ENCODE measurements at places on chromosomes 4 and X.

DNA sequence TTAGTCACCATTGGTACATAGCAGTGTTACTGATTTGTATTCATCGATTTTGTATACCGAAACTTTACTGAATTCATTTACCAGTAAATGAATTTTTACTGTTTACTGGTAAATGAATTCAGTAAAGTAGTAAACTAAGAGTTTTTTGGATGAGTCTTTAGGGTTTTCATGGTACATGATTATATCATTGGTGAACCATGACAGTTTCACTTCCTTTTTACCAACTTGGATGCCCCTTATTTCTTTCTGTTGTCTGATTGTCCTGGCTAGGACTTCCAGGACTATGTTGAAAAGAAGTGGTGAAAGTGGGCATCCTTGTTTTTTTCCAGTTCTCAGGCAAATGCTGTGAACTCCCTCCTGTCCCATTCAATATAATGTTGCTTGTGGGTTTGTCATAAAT lies 494.9 kb downstream of the GALNTL6 start:
- DNase-seq, result no peak

- DNase-seq, result peak; percentile 65
These were observed 93.3 kb downstream of the ANXA3 start for GRCh38 chr4:78644744-78645330.

- DNase-seq, result no peak
These were observed 119.2 kb downstream of the SCLT1 start for GRCh38 chr4:128974136-128974581.

- DNase-seq, result no peak
These were observed 16.7 kb upstream of the AREG start for GRCh38 chr4:74428276-74428675.

DNA sequence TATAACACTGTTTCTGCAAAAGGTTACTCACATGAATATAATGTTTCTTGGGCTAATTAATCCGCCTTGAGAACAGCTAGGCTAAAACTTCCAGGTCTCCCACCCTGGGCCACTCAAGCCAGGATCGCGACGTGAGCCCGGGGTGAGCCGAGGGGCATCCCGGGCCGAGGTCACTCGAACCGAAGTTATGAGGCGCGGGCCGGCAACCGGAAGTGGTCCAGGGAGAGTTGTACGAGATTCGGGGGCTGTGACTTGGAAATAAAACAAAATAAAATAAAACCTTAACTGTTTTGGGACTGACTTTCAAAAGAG lies 317 bp downstream of the CMC4 start:
- DNase-seq, result no peak

GRCh38 chrX:154115750-154116149 lies 18.2 kb upstream of the MECP2 start:
- DNase-seq, result no peak

DNA sequence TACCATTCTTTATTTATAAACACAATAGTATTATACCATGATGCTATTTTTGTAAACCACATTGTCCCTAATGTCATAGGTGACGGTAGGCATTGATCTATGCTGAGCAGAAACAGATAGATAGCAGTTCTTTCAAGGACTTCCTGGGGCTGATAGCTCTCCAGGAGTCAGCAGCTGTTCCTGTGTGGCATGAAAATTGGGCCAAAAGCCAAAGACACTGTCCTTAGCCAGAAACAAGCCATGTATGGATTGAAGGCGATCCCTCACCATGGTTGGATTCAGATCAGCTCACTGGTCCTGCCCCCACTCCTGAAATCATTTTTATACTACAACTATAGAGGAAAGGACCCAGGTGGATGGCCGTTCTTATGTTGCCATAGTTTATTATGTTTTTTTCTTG lies 53.6 kb downstream of the DDX60 start:
- no peak for DNase-seq

GRCh38 chrX:107551546-107551945 lies 76.8 kb upstream of the PRPS1 start:
- no peak for DNase-seq

- no peak for DNase-seq
These were observed 4.3 kb upstream of the UNC5C start for GRCh38 chr4:95552942-95553550.

- peak; percentile 93 for DNase-seq
These were observed 27.3 kb upstream of the CHRNA9 start for GRCh38 chr4:40307627-40308497.

- no peak for DNase-seq
These were observed 435.5 kb downstream of the DTHD1 start for GRCh38 chr4:36716874-36717273.

- no peak for DNase-seq
These were observed 239.6 kb upstream of the FAM47A start for GRCh38 chrX:34371754-34372153.

- DNase-seq, result no peak
These were observed 515.1 kb upstream of the ZFP42 start for GRCh38 chr4:187480146-187481145.

DNA sequence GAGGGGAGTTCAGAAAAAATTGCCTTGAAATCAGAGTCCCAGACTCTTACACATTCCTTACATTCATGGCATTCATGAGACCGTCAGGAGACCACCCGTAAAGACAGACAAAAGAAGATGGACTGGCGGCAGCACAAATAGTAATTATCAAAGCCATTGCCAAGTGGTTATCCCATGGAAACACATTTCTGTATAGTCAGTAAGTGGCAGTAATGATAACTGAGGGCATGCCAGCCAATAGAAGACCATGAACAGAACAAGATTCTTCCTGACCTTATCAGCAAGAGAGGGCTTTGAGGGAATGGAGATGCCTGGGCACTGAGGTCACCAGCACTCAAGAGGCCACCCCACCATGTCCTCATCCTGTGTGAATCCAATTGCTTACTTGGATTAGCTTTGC lies 121.7 kb upstream of the HCCS start:
- DNase-seq, result no peak

DNA sequence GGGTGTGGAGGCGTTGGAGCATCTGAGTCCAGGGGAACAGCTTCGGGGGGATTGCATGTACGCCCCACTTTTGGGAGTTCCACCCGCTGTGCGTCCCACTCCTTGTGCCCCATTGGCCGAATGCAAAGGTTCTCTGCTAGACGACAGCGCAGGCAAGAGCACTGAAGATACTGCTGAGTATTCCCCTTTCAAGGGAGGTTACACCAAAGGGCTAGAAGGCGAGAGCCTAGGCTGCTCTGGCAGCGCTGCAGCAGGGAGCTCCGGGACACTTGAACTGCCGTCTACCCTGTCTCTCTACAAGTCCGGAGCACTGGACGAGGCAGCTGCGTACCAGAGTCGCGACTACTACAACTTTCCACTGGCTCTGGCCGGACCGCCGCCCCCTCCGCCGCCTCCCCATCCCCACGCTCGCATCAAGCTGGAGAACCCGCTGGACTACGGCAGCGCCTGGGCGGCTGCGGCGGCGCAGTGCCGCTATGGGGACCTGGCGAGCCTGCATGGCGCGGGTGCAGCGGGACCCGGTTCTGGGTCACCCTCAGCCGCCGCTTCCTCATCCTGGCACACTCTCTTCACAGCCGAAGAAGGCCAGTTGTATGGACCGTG lies 2.2 kb downstream of the AR start:
- DNase-seq, result peak; percentile 7

DNA sequence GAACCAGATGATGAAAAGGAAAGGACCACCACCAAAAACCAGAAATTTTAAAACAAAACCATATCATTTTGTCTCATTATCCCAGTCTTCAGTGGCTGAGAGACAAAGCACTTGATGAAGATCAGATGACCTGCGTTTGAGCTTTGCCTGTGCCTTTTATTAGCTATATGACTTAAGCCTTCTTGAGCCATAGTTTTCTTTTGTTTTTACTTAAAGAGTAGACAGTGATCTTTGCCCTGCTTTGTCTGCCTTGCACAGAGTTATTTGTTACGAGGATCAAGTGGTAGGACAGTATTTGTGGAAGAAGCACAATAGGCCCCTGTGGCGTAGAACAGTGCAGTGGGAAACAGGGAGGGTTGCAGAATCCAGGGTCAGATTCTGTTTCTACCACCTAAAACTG lies 89.9 kb downstream of the SLC10A6 start:
- no peak for DNase-seq

DNA sequence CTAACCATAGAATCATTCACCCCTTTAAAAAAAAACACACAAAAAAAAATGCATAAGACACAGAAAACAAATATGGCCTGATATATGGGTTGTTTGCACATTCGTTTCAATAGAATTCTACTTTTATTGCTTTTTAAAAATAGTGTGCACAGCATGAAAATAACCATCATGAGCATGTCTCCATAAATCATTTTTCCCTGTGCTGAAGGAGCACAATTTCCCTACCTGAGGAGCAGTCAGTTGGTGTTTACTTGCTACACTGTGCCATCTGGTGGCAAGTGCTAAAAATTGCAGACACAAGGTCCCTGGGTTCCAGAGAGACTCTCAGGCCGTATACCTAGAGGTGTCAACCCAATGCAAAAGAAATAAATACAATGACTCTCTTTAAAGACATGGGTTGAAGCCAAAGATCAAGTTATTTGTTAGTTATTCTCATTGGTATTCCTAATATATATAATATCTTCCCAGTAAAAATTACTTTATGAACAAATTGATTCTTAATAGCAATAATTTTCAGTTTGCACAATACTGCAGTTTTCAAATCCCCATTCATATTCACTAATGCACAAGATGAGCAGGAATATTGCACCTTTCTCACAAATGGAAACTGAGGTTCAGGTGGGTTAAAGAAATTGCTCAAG lies 551.4 kb downstream of the IQCM start:
- no peak for DNase-seq

DNA sequence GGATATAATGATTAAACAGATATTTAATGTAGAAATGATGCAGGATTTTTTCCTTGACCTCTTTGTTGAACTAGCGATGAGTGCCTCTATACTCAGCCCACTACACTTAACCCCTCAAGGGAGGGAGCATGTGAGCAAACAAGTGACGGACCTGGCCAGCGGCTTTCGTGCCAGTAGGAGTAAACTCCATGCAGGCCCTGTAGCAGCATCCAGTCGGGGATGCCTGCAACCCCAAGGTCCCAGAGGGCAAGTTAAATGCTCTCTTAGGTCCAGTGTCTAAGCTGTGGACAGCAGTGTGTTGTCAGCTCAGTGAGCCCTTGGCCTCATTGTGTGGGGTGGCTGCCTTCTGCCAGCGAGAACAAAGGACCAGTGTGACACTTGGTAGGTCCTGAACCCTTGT lies 708.7 kb downstream of the TECRL start:
- no peak for DNase-seq

DNA sequence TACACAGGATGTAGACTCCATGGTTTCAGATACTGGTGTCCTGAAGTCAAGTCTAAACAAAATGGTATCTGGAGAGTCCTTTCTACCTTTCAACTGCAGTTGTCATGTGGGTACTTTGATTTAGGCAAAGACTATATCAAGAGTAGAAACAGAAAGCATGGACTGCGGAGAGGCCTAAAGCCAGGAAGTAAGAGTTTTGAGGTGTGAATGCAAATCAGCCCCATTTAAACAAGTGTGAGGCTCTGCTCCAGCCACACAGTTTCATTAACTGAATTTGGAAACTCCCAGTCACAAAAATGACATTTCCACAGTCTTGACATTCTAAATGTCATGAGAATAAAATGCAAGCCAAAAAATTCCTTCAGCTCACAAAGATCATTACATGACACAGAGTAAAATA lies 87.2 kb upstream of the MCF2 start:
- DNase-seq, result no peak

- no peak for DNase-seq
These were observed 11.2 kb downstream of the BLTP1 start for GRCh38 chr4:122163301-122163700.

DNA sequence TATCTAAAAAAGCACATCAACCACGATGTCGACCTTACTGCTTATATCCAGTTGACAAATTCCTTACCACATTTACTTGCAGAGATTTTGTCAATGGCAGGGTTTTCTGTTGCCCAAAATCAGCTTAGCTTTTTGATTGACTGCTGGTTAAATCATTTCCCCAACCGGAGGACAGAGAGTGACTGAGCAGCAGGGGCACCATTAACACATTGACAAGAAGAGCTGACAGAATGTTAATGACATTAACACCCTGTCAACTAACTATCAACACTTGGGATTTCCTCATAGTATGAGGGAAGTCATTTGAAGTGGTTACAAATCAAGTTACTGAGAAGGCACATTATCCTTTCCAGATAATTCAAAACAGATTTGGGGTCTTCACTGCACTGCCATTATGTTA lies 368.4 kb downstream of the RPA4 start:
- DNase-seq, result no peak

DNA sequence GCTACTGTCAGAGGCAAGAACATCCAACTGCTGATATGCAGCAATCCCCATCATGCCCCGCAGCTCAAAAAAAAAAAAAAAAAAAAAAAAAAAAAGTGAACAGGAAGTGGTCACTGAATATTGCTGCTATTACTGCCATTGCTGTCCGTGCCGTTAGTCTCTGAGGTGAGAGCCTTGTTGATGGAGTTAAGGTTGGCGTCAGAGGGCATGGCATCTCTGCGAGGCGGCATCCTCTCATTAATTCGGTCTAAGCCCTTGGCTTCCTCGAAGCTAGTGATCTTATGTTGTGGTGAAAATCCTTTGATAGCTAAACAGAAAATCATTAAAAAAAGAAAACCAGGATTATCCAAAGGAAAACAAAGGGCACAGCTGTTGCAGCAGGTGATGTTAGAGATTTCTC lies 321.6 kb downstream of the PPP3CA start:
- DNase-seq, result no peak

- DNase-seq, result no peak
These were observed 614.6 kb downstream of the PPP4R3C start for GRCh38 chrX:26848511-26848910.

DNA sequence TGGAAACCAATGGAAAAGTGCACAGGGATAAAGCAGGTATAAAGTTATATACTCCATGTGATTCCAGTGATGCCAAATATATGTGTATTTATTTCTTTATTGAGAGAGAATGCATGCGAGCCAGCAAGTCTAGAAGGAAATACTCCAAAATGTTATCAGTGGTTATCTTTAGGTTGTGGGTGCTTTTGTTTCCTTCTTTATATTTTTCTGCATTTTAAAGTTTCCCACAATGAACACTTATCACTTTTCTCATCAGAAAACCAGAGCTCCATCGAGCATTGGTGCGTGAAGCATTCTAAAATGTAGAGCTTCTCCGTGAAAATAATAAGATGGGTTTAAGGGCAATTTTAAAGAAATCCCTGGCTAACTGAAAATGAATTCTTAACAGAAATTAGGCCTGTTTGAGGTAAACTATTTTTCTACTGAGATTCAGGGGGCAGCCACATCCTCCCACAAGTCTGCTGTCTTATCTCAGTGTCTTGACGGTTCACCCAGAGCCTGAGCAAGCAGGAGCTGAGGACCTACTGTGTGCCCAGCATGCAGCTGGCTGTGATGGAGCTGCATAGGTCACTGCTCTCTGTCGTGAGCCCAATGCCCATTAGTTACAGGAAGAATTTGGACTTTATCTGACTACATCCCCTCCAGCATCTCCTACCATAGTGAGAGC lies 18.7 kb upstream of the CD40LG start:
- no peak for DNase-seq

Data from CD14-positive monocyte (primary cell).